ENCODE measurements at places on chromosomes 6 and 20. TPM values are rescaled to one million over a fixed set of nuclear protein-coding genes. Genes with fewer than 3 reads are reported as not detected.

GRCh38 chr6:48449002-48449401, 338.0 kb upstream of the PTCHD4 start:
- no peak for DNase-seq

- DNase-seq: no peak
Measured at GRCh38 chr6:134249239-134249758, 68.6 kb downstream of the SGK1 start.

DNA sequence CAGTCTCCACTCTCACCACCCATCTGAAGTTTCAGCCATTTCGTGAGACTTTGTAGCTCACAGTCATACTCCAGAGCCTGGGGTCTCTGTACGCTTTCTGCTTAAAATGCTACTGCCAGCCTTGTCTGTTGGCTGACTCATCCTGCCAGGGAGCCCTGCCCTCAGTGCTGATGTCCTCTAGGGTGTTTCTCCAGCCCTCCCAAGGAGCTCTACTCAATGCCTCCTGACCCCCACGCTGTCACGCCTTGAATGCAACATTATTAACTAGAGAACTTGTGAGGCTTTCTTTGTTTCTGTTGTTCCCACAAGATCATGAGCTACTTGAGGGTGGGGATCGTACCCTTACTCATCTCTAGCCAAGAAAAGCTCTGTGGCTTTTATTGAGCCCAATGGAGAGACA, 20.1 kb downstream of the KIF16B start:
- DNase-seq: no peak

- no peak for DNase-seq
Measured at GRCh38 chr6:160431226-160431625, 83.0 kb downstream of the SLC22A3 start.

- DNase-seq: no peak
Measured at GRCh38 chr6:160139420-160139851, 17.8 kb downstream of the SLC22A1 start.

DNA sequence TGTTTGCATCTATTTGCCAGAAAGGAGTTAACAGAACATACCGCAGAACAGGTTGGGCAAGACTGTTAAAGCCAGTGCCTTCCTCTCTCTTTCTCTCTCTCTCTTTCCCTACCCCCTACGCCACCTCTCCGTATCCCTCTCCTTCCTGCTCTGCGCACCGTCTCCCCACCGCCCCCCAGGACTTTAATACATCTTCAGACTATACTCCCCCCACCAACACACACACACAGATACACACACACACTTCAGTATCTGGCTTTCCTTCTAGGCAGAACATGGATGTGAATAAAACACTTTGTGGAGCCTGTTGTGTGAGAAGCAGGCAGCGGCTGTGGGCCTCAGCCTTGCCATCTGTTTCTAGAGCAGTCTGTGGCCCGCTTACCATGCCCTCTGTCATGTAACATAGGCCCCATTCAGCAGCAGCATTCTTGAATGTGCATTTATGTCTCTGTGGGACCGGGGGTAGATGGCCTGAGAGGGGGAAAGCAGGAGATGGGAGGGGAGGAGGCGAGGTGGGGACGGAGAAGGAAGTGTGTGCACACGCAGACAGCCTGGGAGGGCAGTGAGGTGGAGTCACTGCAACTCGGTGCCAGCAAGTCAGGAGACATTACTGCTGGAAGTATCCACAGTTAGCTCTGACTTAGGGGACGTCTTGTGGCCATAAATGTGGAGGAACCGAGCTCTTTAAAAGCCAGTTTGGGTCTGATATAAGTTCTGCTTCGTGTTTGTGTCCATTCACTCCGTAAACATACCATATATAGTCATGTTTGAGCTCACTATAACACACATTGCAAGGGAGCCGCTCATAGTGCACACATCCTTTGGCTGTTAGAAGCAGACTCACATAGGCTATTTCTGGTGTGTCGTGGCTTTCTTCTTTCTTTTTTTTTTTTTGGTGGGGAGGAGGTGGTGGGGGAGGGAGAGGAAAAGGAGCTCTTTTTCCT, 38.4 kb downstream of the RREB1 start:
- DNase-seq: no peak

DNA sequence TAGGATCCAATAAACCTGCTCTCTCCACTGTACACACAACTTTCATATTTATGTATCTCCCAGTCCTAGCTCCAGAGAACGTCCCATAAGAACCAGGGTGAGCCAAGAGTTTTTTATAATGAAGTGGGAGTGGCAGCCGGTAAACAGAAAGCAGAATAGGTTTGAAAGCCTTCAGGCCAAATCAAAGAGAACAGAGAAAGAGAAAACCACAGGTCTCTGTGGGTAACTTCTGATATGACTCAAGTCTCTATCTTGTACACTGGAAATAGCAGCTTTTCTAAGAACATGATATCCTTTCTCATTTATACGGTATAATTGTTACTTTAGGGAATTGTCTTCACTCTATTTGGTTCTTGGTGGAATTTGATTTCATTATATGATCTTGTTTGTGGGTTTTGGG, 273.6 kb downstream of the PACRG start:
- DNase-seq: no peak

DNA sequence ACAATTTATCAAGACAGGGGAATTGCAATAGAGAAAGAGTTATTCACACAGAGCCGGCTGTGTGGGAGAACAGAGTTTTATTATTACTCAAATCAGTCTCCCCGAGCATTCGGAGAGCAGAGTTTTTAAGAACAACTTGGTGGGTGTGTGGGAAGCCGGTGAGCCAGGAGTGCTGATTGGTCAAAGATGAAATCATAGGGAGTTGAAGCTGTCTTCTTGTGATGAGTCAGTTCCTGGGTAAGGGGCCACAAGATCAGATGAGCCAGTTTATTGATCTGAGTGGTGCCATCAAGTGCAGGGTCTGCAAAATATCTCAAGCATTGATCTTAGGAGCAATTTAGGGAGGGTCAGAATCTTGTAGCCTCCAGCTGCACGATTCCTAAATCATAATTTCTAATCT, 50.0 kb upstream of the ECI2 start:
- DNase-seq: no peak

DNA sequence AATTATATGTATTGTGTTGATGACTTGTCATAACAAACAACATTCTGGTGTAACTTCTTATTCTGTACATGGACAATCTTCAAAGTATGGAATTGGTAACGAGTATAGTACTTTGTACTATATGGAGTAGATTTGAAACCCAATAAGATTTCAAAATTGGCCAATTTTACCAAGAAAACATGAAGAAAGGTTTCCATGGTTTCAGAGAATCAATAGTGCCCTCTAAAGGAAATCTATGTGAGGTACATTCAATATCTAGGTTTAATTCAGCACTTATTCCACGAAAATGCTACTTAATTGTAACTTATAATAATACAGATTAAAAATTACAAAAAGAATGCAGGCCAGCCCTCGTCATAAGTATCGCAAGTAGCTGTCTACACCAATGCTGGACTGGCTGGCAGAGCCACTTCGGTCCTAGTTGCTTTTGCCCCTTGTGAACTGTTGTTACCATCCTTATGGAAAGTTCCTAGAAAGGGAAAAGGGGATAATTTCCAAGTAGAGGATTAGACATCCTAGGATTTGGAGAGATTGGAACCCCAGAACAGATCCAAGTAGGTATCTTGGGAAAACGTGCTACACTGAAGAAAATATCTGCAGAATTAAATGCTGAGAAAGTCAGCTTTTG, 70.9 kb downstream of the LCA5 start:
- DNase-seq: no peak

DNA sequence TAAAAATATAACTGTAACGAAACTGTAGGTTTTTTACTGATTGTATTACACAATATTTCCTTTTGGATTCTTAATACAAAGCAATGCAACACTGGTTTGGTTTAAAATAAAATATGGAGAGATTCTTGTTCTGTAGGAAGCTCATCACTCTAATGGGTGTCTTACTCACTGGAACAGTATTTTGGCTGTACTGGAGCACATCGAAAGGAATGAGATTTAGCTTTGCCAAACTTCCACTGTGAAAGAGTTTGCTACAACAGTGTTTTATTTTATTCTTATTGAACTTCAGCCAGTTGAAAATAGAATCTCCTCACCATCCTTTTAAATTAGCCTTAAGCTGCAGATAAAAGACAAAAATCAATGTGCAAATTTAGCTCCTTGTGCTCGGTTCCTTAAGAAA, 230.7 kb upstream of the QKI start:
- DNase-seq: no peak

DNA sequence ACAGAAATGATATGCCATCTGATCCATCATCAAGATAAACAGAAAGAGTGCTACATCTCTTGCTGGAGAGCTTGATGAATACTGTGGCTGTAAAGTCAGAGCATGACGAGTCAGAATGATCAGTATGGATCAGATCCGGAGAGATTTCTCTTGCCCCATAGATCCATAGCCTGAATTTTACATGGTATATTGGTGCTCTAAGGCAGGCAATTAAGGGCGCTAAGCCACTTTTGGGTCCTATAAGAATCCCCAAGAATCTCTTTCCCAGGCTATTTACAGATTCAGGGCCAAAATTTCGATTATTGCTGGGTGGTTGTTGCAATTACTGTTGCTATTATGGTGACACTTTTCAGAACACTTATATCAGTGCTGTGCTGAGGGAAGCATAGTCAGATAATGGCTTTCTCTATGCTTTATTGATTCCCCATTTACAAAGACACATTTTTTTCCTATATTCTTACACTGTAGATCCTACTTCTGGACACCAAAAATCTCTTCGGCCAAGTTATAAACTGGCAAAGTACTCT, 94.4 kb downstream of the ADGRB3 start:
- no peak for DNase-seq

GRCh38 chr6:121688974-121689373, 253.5 kb downstream of the GJA1 start:
- no peak for DNase-seq

GRCh38 chr6:111527367-111527766, 44.3 kb upstream of the REV3L start:
- no peak for DNase-seq

GRCh38 chr6:29762781-29763214, 39.6 kb downstream of the HLA-F start:
- DNase-seq: no peak

DNA sequence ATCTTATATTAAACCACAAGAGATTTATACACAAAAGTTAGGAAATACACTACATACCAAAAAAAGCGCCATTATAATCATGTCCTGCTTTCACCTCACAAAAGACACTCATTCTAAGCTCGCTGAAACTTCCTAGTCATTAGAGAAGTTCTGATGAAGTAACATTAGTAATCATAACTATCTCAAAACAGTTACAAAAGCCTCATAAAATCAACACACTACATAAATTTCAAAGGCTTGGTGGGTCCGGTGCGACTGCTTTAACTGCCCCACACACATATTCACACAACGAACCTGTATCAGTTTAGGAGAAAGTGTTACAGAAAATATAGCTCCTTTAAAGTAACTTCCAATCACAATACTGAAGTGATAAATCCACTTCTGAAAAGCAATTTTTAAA, 1.9 kb downstream of the PHIP start:
- DNase-seq: no peak

DNA sequence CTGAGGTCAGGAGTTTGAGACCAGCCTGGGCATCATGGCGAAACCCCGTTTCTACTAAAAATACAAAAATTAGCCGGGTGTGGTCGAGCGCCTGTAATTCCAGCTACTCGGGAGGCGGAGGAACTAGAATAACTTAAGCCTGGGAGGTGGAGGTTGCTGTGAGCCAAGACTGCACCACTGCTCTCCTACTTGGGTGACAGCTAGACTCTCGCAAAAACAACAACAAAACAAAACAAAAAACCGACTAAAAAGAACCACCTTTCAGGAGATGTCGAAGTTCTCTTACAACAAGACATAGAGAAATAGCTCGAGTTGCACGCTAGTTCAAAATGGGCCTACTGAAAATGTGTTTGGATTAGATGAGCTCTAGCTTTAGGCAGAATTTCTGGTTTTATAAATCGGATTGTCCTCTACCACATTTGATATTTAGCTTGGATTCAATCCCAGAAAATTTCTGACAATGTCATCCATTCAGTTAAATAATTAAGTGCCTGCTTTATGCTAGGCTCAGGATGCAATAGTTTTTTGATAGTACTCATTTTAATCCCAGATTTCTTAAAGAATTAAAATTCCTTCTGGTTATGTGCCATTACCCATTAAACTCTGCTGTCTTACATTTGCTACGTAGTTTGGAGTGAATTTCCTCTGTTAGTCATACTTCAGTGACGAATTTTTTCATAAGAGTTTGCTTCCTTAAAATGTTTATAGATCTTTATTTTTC, 137.5 kb upstream of the SHLD1 start:
- no peak for DNase-seq

GRCh38 chr6:3911614-3912336, 62.6 kb downstream of the FAM50B start:
- no peak for DNase-seq

GRCh38 chr20:63688228-63689045, 8.0 kb upstream of the TNFRSF6B start:
- DNase-seq: no peak

GRCh38 chr6:150416128-150416527, 47.3 kb downstream of the IYD start:
- DNase-seq: no peak

Gene CST4
- total RNA-seq: not detected

Gene BACH2
- 13.1 TPM for total RNA-seq

Gene TGM3
- 0.43 TPM for total RNA-seq

Gene LY6G6D
- not detected for total RNA-seq

Gene KCNQ5
- 1.5 TPM for total RNA-seq

Gene SPATS1
- total RNA-seq: not detected

Gene C2
- 1.2 TPM for total RNA-seq

Gene PACRG
- total RNA-seq: 0.59 TPM

Gene NRSN1
- total RNA-seq: 0.54 TPM

Gene ADIG
- not detected for total RNA-seq

Gene CYP24A1
- 0.93 TPM for total RNA-seq

Gene KHDC1L
- not detected for total RNA-seq

Gene CST2
- total RNA-seq: not detected

Gene PTPRT
- 0.56 TPM for total RNA-seq

Gene CARMIL1
- total RNA-seq: 5.0 TPM

Gene ASIP
- not detected for total RNA-seq

Gene TRIM15
- not detected for total RNA-seq

All from neural crest cell (in vitro differentiated cells).